ENCODE measurements at places on chromosomes 6 and 20.

DNA sequence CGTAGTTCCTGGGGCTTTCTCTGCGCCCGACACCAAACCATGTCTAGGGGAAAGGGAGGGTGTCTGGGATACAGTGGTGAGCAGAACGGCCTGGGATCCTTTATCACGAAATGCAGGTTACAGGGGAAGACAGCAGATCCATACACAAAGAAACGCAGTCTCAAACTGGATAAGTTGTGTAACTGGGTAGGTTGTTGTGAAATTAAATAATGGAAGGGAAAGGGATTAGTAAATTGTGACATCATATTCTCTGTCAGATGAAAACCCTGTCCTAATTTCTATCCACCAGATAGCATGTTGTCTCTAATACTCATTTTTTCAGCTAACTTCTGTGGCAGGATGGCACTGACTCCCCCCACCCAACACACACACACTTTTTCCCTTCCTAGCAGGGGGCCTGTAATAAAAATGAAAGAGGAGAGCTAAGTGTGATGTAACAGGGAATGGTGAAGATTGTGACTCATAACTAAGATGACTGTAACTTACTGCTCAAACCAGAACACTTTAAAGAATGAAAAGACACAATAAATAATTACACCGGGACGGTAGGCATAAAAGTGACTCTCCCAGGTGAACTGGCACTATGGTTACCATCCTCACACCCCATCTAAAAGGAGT, 769 bp upstream of the TRPC4AP start:
- DNase-seq: peak; percentile 67

DNA sequence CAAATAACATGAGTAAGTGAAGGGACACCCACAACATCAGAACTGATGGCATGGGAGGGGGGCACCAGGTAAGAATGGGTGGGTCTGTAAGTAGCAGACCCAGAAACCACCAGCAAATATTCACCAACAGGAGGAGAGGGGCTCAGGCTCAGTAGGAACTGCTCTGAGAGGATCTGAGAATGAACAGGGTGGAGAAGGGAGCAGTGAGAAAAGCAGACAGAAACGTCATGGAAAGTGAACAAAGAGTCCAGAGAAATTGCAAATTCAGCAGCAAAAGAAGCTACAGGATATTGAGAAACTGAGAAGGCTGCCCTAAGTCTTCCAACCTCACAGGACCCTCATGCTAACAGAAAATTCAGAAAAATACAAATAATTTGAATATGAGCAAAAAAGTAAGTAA, 121.3 kb downstream of the KIF16B start:
- no peak for DNase-seq

DNA sequence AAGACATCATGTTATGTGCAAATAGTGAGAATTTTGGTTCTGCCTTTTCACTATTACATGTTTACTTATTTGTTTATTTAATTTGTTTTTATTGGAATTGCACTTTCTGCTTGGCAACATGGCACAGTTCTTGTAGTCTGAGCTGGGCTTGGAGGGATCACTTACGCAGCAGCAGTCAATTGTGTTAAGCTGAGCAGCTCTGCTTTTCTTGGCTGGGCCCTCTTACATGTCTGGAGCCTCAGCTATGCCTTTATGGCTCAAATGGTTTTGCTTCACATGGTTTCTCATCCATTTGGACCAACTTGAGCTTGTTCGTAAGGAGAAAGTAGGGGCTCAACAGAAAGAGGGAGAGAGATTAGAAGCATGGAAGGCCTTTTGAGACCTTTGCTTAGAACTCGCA, 327.5 kb upstream of the EPHA7 start:
- no peak for DNase-seq

- no peak for DNase-seq
These were observed 24.1 kb upstream of the CCR6 start for GRCh38 chr6:167098825-167099225.

DNA sequence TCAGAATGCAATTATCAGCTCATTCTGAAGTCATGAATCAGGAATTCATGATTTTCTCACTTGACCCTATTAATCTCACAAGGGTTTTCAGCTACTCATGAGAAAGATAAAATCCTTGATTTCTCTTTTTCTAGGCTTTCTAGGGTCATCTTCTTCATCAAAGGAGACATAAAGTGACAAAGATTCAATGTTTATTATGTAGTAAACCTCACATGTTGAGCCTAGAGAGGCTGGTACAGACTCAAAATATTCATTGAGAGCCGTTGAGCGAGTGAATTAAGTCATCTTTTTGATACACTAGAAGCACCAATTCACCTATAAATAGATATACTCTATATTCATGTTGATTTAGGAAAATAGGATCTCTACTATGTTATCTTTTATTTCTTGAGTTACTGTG, 104.8 kb upstream of the TRAF3IP2 start:
- DNase-seq: no peak

All from Panc1 (cell line).